Stimulated activated CD4-positive, alpha-beta T cell treated with anti-CD3 and anti-CD28 coated beads, Interleukin-2, amount 100 ng/mL, for 24 hours (primary cell): ENCODE measurements at places on chromosomes 2 and 18.

- no peak for DNase-seq
Measured at GRCh38 chr2:218830526-218831306, 887 bp downstream of the PRKAG3 start.

- no peak for DNase-seq
Measured at GRCh38 chr2:105782646-105783045, 37.9 kb downstream of the NCK2 start.

- no peak for DNase-seq
Measured at GRCh38 chr18:55163550-55163949, 204.3 kb upstream of the CCDC68 start.

GRCh38 chr2:67515538-67515937 lies 118.4 kb downstream of the ETAA1 start:
- no peak for DNase-seq

DNA sequence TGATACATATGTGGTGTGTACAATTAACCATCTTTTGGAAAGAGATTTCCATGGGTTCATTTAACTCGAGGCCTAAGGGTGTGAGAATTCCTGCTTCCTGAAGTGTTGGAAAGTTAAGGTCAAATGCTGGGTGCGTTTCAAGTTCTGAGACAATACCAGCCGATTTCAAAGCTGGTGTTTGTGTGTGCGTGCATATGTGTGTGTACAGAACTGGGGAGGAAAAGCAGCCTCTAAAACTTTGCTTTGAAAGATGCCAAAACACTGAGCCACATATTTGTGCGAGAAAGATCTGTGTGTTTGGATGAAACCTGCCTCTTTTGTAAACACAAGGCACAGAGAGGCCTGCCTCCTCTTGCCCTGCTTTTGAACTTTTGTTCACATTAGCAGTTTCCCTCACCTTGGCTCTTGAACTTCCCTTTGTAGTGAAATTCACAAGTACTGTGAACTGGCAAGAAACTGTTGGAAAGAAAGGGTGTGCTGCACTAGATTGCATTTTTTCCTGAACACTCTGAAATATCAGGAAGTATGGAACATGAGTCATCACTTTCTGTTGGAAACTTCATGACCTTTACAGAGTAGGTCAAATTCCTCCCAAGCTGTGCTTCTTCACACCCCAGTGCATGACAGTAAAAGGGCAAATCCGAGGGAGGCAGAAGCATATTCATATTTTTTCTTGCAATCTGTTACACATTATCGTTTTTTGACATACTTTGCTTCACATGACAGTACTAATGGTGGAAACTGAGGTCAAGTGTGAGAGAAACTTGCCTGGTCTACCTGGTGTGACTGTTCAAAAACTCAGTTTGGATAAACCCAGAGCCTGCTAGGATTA lies 20.0 kb upstream of the CAVIN2 start:
- no peak for DNase-seq

- DNase-seq: no peak
Measured at GRCh38 chr2:191329841-191330240, 84.6 kb downstream of the MYO1B start.

DNA sequence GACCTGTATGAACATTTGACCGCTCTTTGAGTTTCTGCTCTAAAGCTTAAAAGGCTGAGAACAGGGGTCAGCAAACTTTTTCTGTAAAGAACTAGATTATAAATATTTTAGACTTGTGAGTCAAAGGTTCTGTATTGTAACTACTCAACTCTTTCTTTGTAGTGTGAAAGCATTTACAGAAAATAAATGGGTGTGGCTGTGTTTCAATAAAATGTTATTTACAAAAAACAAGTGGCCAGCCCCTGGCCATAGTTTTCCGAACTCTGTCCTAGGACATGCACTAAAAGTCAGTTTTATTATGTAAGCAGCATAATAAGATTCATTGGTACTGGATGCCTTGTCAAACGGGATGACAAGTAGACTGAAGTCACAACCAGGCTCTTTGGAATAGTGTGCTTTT lies 434.9 kb downstream of the ZEB2 start:
- no peak for DNase-seq

DNA sequence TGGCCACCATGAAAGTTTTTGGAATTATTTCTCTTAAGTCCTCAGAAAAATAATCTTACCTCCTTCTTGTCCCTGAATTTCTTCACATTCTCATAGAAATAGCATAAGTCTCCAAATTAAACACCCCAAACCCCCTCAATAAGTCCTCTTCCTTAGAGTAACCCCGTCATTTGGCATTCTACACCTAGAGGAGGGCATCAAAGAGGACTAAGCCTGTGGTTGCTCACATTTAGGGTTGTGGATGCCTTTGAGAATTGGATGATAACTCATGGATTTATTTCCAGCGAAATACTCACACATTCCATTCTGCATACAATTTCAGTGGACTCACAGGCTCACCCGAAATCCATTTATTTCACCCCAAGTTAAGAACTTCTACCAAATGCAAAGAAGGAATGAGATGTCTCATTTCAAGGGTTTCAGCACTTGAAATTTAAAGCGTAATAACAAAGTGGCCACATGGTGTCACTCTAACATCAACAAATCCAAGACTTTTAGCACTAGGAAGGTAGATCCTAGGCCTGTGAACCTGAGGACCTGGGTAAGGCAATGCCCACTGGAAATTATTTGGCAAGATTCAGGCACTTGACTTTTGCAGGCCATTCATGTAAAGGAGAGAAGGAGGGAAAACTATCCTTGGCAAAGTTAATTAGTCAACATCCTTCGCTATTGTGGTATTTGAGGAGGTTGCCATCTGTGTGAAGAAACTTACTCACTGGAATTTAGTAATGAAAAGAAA lies 24.6 kb downstream of the DYTN start:
- DNase-seq: peak; percentile 46

DNA sequence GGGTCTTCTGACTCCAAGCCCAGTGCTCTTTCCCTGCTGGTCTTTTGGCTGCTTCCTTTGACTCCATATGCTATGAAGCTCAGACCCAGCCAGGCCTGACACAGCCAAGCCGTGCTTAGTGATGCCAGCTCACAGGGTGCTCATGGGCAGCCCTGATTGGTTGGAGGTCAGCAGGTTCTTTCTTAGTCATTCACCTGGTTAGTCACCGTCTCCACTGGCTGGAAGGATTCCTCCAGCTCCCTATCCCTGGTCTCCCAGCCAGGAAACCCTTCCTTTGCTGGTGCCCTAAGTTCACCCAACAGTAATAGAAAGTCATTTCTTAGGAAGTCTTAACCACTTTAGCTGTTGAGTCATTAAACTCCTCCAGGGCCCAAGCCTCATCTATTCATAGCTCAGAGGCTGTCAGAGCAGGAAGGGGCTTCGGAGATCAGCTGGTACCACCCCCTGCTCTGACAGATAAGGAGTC lies 3.9 kb downstream of the KCNK3 start:
- no peak for DNase-seq

DNA sequence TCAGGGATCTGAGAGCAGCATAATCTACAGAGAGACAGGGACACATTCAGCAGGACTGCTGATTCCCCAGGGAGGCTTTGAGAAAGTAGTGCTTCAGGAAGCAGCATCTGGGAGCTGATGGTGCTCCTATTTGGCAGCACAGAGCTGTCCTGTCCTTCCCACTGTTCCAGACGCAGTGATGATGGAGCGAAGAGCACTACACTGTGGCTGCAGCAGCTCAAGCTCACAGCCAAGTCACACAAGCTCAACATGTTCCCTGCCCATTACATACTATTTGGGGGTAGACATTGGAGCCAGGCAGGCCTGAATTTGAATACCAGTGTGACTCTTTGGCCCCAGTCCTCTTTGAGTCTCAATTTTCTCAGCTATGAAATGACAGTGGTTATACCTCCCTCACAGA lies 15.2 kb upstream of the GALM start:
- DNase-seq: no peak

DNA sequence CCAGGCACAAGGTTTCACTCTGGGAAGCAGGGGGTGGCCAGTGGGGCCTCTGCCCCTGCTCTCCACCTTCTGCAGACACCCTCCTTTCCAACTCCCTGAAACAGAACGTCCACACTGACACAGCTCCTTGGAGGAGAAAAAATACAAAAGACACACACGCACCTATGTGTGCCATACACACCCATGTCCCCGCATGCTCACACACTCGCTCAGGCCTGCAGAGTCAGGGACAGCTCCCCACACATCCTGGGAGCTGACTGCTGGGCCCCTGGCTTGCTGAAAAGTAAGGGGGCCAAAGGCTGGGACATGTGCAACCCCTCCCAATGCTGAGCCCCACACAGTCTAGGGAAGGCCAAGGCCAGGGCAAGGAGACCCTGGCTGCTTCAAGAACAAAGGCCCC lies 200.5 kb downstream of the TNS1 start:
- DNase-seq: no peak

DNA sequence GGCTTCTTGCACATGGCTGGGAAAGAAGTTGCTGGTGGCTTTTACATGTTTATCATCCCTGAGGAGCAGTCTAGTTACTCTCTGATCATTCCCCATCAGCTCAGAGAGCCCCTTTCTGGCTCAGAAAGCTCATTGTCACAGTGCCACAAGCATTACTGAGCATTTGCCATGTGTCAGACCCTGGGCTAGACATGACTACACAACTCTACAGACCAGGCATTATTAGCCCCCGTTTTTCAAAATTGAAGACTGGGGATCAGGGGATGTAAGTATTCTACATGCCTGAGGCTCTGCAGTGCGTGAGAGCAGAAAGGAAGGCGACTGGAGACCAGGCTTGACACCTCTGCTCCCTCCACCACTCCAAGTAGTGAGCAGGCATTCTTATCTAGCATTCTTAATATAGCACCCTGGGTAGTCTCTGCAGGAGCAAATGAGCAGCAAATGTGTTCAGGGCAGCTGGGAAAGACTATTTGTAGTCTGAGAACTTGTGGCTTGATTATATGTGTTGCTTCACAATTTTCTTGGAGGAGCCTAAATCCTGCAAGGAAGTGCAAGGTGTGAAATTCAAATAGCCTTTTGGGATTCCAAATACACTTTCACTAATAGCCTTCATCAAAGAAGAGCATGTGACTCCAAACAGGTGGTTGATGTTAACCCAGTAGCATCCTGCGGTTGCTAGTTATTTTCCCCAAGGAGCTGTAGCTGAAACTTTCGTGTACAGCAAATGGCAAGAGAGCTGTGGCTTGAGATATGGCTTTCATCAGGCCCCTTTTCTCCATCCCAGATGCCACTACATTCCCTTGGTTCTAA lies 143.2 kb downstream of the DDX1 start:
- DNase-seq: no peak

DNA sequence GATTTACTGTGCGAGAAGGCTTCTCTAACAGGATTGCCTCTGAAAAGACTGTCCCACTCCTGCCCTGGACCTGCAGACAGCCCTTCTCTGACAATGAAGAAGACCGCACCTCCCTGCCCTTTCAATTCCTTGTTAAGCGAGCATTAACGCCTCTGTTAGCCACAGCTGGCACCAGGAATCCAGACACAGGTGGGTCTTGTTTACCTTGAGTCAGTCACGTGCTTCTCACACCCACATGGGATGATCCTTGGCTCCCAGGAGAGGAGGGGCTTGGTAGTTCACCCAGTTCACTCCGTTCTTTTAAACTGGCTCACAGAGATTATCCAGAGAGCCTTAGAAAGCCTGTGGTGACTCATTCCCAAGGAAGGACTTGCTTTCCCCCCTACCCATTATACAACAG lies 410.5 kb upstream of the MEIS1 start:
- DNase-seq: no peak

DNA sequence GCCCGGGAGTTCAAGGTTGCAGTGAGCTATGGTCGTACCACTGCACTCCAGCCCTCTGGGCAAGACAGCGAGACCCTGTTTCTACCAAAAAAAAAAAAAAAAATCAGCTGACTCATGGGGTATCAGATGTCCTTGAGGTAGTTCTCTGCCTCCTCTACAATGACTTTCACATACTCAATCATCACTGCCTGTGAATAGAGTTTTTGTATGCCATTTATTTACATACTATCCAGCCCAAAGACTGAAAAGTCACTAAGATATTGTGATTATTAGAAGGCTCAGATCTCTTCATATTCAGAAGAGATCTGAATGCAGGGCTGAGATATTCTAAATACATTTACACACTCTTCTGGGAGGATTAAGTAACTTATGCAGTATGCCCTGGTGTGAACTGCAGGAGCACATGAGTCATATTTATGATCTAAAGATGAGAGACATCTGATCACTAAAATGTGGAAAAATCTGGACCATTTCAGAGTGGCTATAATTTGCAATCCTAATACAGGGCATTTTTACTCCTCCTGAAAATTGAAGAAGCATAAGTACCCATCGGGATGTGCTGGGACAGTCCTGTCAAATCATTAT lies 38.9 kb downstream of the KLF7 start:
- DNase-seq: no peak

GRCh38 chr2:14628901-14629300 lies 3.6 kb upstream of the LRATD1 start:
- DNase-seq: no peak

DNA sequence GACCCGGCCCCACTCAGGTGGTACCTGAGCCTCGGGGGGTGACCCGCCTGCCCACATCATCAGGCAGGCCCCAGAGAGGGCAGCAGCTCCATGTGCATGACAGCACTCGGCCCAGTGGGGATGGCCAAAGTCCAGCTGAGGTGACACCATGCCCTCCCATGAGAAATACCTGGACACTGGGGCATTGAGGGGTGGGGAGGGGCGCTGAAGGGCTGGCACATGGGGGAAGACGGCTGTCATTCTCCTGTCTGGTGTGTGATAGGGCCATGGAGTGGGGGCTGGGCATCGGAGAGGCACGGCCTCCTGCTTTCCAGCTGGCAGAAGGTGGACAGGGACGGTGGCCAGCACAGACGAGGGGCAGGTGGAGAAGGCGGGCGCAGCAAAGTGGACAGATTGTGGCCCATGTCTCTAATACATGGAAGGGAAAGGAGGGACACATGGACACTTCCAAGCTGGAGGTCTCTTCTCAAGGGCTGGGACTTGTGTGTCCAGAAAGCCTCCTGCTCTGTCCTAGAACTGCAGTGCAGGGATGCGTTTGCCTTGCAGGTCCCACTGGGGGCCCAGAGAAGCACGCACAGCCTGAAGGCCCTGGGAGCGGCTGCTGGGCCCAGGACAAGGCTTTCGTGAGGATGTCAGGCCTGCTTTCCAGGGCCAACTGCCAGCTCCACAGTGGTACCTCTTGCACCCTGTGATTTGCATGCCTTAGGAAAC lies 302.2 kb downstream of the NDUFA10 start:
- no peak for DNase-seq

DNA sequence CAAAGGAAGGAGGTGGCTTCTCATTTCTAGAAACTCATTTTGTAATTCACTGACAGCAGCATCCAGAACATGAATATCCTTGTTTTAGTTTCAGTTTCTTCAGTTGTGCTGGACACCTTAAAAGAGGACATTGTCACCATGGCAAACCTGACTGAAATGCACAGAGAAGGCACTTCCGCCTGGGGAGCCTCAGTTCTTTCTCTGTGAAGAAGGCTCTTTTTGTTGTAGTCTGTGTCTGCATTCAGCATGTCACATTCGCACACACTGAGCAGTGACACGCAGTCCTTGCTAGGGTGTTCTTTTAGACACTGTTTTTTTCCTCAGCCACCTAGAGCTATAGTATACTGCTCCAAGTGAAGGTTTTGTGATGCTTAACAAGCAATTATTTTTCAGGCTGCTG lies 9.5 kb upstream of the RPRM start:
- no peak for DNase-seq
